ENCODE measurements at places on chromosomes 2 and 18. TPM values are rescaled to one million over a fixed set of nuclear protein-coding genes. Genes with fewer than 3 reads are reported as not detected.

DNA sequence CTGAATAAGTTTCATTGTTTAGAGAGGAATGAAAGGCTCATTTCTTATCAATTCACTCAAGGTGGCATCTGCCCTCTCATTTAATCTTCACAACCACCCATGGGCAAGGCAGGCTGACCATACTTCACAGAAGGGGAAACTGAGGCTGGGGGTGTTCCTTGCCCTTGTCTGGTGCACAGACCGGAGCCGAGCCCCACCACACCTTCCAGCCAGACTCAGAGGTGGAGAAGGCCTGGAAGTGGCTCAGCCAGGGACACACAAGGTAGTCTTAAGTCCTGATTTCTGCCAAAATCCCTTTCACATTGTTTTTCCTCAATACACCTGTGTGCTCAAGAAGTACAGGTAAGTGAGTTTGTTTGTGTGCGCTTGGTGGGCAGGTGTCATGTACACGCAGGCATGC is 111.9 kb upstream of the TEX51 start:
- DNase-seq = no peak

DNA sequence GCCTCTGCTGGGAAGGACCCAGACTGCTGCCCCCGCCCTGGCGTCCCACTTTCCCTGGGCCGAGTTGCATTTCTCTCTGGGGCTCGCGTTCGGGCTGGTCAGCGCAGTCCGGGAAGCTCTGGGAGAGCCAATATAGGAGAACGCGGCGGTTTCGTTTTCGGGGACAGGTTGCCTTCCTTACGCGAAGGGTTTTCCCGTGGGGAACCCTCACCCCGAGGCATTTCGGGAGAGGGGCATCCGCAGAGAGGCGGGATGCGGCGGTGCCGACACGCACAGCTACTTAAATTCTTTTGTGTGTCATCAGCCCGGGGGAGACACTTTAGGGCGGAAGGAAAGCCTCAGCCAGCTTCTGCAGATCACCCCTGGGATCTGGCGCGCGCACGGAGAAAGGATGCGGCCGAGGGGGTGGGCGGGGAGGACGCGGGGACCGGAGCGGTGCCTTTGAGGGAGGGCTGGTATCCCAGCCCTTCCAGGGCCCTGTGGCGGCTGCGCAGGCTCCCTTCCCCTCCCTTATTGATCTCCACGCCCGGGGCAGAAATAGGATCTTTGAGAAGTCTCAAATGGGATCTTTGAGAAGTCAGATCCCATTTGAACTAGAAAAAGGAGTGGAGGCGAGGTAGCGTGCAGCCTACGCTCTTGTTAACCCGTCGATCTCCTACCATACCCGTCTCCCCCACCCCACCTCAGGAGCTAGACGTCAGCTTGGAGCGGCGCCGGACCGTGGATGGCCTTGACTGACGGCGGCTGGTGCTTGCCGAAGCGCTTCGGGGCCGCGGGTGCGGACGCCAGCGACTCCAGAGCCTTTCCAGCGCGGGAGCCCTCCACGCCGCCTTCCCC is 1.2 kb downstream of the GATA6 start:
- DNase-seq = peak; percentile 48

- DNase-seq = no peak
Measured at GRCh38 chr2:217393585-217394032, 533.7 kb upstream of the TNP1 start.

DNA sequence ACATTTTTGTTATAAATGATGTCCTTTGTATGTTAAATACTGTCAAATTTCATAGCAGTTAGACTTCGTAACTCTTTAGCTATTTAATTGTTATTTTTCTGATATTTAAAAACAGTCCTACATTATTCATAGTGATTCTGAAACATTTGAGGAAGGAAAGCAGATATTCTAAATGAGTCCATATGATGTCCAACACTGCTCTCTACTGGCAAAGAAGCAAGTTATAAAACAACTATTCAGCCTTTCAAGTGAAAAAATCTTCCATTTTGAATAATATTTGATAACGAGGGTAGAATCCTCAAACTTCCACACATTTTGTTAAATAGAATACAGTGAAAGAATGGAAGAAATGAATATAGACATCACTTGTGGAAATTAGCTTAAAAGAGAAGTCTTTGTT is 220.8 kb downstream of the GULP1 start:
- DNase-seq = peak; percentile 45

DNA sequence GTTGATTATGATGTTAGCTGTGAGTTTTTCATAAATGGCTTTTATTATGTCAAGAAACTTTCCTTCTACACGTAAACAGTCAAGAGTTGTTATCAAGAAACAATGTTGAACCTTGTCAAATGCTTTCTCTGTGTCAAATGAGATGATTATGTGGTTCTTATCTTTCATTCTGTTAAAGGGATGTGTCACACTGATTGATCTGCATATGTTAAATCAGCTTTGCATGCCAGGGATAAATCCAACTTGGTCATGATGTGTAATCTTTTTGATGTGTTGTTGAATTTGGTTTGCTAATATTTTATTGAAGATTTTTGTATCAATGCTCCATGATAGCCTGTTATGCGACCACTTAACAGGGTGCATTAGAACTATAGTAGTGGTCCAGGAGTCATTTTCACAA is 107.3 kb downstream of the C1QL2 start:
- DNase-seq = no peak

DNA sequence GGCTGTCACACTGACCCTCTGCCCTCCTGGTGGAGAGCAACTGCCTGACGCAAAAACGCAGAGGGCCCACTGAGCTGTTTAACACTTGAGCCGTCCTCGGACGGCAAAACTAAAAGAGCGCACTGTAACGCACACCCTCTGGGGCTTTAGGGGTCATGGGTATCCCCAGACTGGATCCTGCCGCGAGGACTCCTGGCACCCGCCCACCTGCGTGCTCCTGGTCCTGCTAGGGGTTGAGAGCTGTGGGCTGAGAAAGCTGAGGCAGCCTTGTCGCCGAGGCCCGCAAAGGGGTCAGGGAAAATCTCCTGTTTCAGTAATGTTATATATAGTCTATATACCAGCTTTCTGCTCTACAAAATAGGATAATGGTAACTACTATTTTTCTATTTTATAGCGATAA is 39.1 kb downstream of the MDH1 start:
- no peak for DNase-seq

DNA sequence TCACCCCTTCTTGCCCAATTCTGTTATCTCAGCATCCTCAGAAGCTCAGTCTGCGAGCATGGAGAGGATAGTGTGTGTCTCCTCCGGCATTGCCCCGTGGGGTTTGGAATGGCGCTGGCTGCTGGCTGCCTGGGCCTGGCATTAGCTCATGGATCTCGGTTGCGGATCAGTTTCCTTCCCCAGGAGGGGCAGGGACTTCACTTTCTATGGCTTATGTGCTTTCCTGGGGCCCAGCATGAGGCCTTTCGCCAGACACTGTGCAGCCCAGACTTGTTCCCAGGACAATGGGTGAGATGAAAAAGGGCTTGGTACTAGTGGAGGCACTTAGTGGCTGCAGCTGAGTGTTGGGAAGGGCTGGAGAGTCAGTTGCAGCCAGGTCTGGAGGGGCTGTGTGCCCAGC is 143.3 kb downstream of the GLI2 start:
- DNase-seq = no peak

- DNase-seq = no peak
Measured at GRCh38 chr2:4618141-4618540, 914.8 kb downstream of the DCDC2C start.

Gene CAPN14
- total RNA-seq = under 0.01 TPM

DNA sequence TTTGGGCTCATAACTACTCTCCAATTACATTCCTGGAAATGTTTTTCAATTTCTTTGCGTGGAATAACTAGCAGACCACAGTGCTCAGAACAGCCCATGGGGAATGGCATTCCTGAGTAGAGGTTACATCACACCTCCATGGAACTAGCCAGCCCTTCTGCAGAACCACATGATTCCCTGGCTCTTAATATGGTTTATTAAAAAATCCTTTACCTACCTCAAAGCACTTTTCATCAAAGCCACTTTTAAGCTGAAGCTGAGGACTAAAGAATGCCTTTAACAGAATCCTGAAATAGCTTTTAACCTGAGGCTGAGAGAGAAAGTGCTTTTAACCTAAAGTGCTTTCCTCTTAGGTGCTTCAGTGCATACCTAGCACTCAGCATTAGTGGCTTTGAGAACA is 376.3 kb downstream of the ARHGAP15 start:
- DNase-seq = no peak

DNA sequence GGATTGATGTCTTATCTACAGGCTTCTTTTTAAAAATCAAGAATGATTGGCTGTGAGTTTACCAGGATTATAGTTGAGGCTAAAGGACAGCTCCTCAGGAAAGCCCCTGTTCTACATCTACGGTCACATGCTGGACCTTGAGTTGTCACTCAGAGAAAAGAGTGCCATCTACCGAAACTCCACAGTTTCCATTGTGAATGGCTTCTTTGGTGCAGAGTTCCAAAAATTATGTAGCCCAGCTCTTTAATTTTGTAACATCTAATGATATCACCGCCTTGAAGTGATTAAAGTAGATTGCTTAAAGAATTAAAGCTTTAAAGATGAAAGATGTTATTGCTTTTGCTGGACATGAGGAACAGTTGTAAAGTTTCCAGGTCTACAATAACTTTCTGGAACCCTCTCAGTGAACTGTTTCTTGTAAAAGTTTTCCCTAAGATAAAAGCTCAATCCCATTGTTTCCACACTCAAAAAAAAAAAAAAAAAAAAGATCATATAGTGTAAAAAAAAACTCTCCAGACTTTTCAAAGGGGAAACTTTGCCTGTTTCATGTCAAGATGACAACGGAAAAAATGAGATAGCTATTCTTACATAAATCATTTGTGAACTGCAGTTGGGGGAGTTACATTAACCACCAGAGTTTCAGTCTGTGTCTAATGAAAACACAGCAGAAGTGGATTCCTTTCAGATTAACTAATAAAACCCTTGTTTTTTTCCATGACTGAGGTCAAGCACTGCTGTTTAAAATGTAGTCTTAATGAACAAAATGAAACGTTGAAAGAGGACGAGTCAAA is 4.3 kb downstream of the COL3A1 start:
- DNase-seq = no peak

Gene CRACDL
- 3.0 TPM for total RNA-seq

- DNase-seq = no peak
Measured at GRCh38 chr18:24138409-24138788, 463 bp upstream of the CABYR start.

DNA sequence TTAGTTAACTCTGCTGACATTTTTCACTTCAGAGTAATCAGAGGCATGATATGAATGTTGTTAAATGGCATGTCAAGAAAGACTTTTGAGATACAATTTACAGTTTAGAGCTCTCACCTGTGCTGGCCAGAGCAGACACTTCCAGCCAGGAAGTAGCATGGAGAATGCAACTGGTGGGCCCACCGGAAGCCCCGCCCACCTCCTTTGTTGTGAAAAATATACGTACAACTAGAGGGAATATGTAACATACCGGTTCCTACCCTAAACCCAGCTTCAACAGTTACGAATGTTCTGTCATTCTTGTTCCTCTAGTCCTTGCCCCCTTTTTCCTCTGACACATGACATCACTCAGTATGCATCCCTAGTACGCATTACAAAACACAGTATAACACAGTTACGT is 70.2 kb upstream of the ITM2C start:
- no peak for DNase-seq

GRCh38 chr18:25729072-25729471 is 361.3 kb downstream of the SS18 start:
- DNase-seq = no peak

DNA sequence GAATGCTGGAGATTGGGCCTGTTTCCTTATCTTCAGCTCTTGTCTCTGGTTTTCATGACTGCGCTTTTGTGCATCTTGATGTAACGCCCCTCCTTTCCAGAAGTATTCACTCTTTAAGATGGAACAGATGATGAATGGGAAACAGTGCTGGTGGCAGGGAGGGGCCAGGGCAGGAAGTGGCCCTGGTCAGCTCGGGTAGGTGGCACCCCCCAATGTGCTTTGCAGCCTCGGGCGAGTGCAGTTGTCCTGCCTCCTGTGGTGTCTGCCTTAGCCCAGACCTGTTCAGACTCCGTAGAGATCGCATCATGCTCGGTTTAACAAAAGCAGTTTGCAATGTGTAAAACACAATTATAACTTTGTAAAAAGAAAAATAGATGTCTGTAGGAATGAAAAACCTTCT is 17.0 kb upstream of the MGAT4A start:
- DNase-seq = no peak

Gene KCNJ3
- total RNA-seq = not detected

DNA sequence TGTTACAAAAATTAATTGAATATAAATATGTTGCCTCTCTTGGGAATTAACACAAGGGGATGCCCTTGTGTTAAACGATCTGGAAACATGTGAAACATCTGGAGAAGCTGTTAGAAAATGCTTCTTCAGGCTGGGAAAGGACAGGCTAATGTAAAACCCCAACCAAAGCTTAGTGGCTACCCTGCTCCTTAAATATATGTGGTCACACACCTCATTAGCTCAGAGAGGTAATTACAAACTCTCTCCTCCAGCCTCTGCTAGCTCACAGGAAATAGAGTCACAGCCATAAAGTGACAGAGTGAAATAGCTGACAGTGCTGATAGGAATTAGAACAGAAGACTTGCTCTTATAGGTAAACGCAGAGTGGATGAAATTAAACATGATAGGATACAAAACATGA is 155.9 kb downstream of the RAB3GAP1 start:
- no peak for DNase-seq

- DNase-seq = no peak
Measured at GRCh38 chr18:32301976-32302743, 112.3 kb downstream of the MEP1B start.

DNA sequence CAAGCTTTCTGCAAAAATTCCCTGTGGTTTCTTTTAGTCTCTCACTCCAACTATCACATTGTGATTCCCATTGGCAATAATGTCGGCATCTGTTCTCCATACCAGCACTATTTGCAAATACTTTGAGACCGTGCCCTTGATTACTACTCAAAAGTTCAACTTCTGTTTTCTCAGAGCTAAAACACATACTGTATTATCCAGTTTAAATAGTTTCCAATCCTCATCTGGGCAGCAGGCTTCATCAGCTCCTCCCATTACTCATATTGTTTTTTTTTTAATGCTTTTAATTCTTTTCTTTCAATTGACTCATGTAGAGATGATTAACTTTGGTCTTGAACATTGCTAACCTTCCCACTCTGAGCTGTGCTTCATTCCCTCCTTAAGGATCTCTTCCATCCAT is 135.8 kb downstream of the METTL8 start:
- no peak for DNase-seq

GRCh38 chr2:127451981-127452380 is 33.8 kb downstream of the PROC start:
- DNase-seq = no peak

Gene ALK
- not detected for total RNA-seq

DNA sequence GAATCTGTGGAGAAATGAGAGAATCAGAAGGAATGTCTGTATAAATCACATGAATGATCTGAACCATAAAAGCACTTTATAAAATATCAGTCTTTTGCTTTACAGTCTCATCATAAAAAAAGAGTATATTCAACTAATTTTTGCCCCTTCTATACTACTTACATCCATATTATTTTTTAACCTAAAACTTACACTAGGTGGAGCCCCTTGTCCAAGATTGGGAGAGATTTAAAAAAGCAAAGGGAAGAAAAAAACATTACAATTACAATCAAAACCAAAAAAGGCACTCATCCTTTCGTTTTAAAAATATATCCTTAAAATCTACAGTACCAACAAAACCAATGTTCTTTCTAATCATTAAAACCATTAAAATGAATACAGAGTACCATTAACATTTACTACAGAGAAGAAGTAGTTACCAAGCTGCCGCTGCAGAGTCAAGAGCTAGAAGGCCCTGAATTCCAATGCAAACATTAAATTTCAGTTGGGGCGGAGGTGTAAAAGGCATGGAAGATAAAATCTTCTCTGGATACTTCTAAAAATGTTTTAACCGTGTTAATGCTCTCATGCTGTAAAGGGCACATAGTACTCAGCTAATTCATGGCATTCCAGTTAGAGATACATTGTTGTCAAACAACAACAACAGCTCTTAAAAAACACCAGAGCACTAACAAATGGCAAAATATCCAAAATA is 56.7 kb upstream of the EPB41L3 start:
- DNase-seq = peak; percentile 20

Measured in dermis microvascular lymphatic vessel endothelial cell (primary cell).